Nephron progenitor cell (in vitro differentiated cells): ENCODE measurements at places on chromosomes 6 and 20.

GRCh38 chr6:127180426-127180825 lies 62.0 kb downstream of the RSPO3 start:
- DNase-seq = no peak

GRCh38 chr6:155411154-155412052 lies 44.2 kb downstream of the NOX3 start:
- no peak for DNase-seq

DNA sequence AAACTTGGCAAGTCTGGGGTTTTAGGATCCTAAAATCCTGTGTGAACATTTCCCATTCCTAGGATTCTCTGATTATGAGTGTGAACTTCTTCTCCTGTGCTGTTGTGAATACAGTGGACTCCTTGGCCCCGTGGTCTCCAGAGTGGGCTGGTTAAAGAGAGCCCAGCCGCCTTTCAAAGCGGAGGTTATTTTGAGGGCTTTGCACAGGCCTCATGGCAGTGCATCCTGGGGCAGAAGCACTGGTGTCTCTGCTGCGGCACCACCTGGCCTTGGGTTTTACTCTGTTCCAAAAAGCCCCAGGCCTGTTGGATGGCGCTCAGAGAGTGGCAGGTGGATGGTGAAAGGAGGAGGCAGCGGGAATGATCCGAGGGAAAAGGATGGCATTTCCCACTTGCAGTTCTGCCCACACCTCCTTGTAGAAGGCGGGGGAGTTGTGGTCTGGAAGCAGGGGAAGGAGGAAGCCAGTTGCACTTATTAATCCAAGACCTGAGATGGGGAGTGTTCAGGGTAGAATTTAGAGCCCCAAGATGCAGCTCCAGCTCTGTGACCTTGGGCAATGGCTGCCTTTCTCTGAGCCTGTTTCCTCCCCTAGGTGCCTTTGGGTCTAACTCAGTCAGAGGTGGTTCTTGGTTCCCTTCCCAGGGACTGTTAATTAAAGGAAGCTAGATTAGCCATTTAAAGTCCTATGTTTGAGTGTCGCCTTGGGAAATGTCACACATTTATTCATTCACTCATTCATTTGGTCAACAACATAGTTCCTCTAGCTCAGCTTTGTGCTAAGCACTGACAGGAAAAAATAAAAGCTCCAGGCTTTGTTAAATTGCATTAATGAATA lies 22.4 kb downstream of the MMP24 start:
- DNase-seq = no peak

GRCh38 chr6:51675922-51676275 lies 411.5 kb downstream of the PKHD1 start:
- no peak for DNase-seq

GRCh38 chr6:111524252-111524651 lies 41.2 kb upstream of the REV3L start:
- DNase-seq = no peak

DNA sequence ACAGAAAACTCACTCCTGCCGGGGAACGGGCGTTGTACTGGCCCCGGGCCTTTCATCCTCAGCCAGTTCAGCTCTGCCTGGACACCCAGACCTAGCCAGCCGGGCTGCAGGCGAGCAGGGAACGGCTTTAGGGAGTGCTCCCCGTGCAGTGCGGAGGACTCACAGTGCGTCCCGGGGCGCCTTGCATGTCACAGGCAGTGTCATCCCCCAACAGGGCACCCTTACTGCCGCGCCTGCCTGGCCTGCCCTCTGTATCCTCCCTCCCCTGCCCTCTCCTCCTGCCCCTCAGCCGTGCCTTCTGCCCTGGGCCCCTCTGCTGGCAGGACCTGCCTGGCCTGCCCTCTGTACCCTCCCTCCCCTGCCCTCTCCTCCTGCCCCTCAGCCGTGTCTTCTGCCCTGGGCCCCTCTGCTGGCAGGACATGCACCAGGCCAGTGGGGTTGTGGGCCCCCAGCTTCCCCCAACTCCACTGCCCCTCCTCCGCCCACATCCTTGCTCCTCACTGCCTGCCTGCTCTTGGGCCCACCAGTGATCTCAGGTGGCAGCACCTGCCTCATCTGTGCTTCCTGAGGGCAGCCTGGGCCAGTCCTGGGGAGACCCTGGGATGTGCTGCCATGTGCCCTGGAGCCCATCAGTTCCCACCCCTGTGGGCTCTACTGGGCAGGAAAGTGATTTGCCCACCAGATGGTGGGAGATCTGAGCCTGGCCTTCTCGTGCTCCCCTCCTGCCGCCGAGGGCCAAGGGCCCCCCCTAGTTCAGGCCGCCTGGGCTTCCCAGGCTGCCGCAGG lies 43.0 kb downstream of the PYGB start:
- no peak for DNase-seq

DNA sequence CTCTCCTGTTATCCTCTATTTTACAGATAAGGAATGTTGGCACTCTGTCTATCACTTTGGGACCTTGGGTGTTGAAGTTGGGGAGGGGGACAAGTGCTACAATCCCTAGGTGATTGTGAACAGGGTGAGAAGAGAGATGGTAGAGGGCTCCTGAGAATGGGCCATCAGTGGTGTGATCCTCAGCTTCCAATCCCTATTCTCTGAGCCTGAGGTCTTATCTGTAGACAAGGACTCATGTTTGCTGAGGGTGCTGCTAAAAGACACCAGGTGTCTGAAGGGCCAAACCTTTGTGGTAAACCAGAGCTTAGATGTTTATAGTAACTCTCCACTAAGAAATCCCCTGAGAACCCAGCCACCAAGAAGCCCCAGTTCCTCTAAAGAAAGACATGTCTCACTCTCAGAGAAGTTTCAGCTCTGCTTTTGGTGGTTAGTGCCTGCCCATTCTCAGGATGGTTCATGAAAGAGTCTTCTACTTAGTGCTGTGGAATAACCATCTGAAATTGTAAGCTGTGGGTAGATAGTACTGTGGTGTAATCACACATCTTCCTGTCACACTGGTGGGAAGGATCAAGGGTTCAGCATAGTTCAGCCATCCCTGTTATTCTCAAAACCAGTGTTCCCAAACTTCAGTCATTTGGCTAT lies 58.2 kb upstream of the IL20RA start:
- DNase-seq = no peak

GRCh38 chr20:40686893-40687292 lies 2.1 kb downstream of the MAFB start:
- no peak for DNase-seq

GRCh38 chr6:136011475-136011874 lies 160.0 kb downstream of the PDE7B start:
- DNase-seq = no peak

DNA sequence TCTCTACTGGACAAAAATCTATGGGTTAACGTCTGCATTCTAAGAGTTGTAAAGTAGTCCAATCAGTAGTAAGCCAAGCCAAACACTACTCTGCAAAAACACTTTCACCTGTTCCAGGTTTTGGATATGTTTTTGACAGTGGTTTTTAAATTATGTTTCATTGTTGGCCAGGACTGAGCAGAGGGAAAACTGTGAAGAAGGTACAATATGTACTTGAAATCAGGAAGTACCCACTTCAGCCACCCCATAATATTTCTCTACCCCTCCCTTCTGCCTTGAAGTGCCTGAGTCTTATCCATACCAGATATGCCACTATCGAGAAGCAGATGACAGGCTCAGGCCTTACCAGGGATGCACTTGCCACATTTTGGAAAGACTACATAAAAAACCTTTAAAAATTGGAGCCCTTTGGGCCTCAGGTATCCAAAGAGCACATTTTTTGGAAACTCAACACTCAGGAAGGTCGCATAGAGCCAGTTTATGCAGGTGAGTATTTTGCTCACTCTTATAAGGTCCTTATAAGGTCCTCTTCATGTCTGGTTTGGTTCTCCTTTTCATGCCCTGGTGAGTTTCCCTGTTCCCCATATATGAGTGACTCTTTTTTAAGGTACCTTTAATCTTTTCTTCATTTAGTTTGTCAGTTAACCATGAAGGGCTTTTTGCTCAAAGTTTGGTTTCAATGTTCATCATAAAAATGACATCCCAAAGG lies 859.3 kb upstream of the FLRT3 start:
- DNase-seq = no peak

GRCh38 chr6:25603251-25603650 lies 48.8 kb upstream of the SCGN start:
- DNase-seq = no peak

- peak; percentile 26 for DNase-seq
Observed at GRCh38 chr20:53208110-53208832, 236.1 kb downstream of the TSHZ2 start.

GRCh38 chr6:157339432-157339831 lies 16.1 kb upstream of the TMEM242 start:
- DNase-seq = no peak
